ENCODE measurements at places on chromosomes 6 and 20.

DNA sequence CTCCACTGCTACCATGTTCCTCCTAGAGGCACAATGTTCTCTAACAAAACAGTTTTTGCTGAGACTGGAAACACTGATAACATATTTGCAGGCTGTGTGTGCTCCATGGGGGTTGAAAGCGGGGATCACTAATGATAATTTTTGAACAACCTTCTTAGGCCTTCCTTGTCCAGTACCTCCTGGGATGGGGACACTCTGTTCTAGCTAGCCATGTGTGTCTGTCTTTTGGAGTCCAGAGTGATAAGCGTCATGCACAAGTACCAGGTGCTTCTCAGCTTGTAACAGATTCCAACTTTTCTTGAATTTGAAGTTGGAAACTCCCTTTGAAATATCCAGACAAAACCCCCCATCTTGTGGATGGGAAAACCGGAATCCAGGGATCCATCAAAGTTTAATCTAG is 15.2 kb downstream of the PI3 start:
- DNase-seq, result no peak

DNA sequence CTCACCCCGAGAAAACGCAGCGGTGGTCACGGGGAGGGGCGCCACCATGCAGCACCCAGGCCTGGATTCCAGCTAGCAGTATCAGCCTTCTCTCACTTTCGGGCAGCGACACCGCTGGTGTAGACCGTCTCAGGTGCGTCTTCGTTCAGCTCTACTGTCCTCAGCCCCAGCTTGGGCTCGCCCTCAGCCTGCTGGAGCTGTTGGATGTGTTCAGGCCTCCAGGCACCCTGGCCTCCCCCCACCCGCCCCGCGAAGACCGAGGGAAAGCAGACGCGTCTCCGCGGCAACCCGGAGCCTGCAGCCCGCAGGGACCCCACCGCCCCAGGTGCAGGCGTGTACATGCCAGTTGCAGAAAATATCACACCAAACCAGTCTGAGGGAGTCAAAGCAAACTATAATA is 60.8 kb upstream of the CARMIL1 start:
- DNase-seq, result no peak

DNA sequence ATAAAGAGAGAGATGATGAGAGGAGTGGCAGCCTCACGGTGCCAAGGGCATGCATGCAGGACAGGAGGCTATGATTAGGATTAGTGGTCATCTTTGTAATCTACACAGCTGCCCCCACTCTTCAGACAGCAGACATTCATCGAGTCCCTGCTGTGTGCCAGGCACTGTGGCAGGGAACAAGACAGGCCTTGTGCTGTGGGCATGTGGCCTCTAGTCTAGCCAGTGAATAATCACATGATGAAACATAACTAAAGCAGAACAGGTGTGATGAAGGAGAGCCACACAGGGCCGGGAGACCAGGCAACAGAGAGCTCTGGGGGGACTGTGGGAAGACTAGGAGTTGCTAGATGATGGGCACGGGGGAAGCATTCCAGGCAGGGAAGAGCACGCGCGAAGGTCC is 22.2 kb downstream of the TOX2 start:
- DNase-seq, result no peak

- DNase-seq, result no peak
Measured at GRCh38 chr6:13248584-13248985, 79.8 kb downstream of the TBC1D7 start.

GRCh38 chr6:83250235-83250634 is 57.1 kb downstream of the RWDD2A start:
- DNase-seq, result no peak
